CD14-positive monocyte (primary cell): ENCODE measurements at places on chromosomes 2 and 18.
A peak's percentile ranks its signal among the peaks of the same experiment; 100 is the strongest.

DNA sequence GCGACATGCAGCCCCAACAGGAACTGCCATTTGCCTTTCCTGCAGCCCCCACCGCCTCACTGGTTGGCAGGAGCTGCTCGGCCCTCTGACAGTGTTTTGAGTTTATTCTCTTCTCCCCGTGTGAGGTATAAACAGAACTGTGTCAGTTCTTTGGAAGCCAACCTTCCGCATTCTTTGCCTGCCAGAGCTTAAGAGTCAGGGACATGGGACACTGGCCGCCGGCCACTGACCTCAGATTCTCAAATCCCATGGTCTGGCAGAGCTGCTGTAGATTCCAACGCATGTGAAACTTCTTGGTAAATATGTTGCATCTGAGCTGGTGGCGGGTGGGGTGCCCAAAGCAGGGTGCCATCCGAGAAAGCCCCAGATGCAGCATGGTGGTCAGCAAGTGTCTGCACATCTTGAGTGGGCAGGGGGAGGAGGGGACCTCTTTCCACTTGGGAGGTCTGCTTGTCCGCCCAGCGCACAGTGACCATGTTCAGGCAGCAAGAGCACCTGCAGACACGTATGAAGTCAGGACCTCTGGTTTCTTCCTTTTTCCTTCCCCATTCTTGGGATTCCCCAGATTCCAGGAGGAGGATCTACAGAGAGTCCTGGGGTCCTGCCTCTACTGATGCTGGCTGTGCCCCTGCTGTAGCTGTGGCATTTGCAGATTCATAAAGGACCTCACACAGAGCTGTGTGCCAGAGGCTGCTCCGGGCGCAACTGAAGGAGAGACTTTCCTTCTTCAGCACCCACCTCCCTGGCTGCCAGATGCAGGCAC, 23.8 kb downstream of the ASB18 start:
- DNase-seq, result no peak

DNA sequence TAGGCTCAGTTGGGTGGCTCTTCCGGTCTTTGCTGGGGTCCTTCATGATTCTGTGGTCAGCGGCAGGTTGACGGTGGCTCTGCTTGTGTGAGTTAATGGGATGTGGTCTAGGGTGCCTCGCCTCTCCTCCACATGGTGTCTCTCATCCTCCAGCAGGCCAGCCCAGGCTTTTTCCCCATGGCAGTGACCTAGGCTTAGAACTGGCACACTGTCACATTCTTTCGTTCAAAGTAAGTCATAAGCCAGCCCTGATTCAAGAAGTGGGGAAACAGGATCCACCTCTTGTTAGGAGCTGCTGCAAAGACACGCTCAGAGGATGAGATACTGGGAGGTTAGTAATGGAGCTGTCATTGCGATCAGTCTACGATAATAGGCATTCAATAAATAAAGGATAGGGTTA, 46.0 kb upstream of the CTIF start:
- no peak for DNase-seq

GRCh38 chr2:228056293-228057097, 125.0 kb downstream of the SPHKAP start:
- no peak for DNase-seq

DNA sequence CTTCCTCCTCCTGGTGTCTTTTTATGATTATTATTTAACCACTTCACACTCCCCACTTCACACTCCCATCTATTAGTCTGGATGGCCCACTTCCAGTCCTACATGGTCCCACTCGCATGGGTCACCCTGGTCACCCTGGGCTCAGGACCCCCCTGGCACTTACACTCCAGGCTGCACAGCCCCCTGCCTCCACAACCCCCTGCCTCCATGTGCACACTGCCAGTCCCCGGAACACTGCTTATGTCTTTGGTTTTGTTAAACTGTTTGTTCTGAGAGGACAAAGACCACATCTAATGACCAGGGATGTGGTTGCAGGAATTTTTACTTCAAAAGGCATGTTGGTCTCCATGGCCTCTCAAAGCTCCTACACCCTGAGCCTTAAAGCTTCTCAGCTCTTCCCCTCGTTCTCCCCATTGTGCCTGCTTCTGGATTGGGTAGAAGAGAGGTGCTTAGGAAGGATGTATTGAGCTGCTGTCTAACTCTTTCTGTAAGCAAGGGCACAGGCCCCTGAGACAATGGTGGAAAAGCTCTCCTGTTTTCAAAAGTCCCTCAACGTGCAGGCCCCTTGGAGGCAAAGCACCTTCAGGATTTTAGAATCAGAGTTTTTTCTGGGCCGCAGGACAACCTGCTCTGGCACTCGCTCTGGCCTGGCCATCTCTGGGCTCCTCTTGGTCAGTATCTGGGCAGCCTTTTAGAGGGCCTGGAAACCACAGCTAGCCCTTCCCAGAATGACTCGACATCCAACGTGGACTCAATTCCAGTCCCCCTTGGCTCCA, 150.0 kb upstream of the HAAO start:
- DNase-seq, result no peak

GRCh38 chr2:132645722-132646539, 24.1 kb downstream of the LYPD1 start:
- peak; percentile 55 for DNase-seq
